ENCODE measurements at places on chromosomes 11 and 22. TPM values are rescaled to one million over a fixed set of nuclear protein-coding genes. Genes with fewer than 3 reads are reported as not detected.

Gene MS4A4E
- total RNA-seq = not detected

Gene OR56A1
- under 0.01 TPM for total RNA-seq

Gene DPAGT1
- 8.7 TPM for total RNA-seq

Gene HOATZ
- total RNA-seq = not detected

Gene MUC6
- total RNA-seq = not detected

GRCh38 chr11:120281143-120281795 lies 41.3 kb downstream of the POU2F3 start:
- no peak for DNase-seq

GRCh38 chr22:33332538-33332937 lies 274.4 kb upstream of the SYN3 start:
- no peak for DNase-seq

GRCh38 chr22:24523873-24524272 lies 28.7 kb downstream of the UPB1 start:
- DNase-seq = no peak

DNA sequence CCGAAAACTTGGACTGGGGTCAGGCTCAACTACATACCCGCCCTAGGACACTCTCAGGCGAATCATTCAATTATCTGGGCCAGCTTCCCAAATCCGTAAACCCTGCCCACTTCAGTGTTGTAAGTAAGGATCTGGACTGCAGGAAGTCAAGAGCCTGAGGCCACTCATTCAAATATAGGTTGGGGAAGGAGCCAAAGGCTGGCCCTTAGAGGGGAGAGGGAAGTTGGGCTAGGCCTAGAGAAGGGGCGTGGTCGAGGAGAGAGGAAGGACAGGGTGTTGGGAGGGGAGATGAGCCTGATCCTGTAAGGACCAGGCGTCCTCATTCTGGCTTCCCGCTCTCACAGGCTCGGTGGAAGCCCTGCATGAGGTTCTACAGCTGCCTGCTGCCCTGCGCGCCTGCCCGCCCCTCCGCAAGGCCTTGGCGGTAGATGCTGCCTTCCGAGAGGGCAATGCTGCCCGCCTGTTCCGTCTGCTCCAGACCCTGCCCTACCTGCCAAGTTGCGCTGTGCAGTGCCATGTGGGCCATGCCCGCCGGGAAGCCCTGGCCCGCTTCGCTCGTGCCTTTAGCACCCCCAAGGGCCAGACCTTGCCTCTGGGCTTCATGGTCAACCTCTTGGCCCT lies 3.0 kb downstream of the SAC3D1 start:
- no peak for DNase-seq

DNA sequence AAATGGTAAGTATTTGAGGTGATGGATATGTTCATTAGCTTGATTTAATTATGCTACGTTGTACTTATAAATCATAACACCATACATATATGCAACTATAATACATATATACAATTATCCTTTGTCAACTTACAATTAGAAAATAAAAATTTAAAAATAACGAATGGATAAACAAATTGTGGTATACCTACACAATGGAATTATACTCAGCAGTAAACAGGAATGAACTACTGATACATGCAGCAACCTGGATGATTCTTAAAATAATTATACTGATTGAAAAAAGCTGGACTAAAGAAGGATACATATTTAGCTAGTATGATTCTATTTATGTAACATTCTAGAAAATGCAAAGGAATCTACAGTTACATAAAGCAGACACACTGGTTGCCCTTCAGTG lies 425.7 kb downstream of the DYNC2H1 start:
- DNase-seq = no peak

GRCh38 chr11:73632996-73633395 lies 13.4 kb upstream of the PLEKHB1 start:
- no peak for DNase-seq

- no peak for DNase-seq
Measured at GRCh38 chr22:41237036-41237706, 3.6 kb downstream of the CHADL start.

DNA sequence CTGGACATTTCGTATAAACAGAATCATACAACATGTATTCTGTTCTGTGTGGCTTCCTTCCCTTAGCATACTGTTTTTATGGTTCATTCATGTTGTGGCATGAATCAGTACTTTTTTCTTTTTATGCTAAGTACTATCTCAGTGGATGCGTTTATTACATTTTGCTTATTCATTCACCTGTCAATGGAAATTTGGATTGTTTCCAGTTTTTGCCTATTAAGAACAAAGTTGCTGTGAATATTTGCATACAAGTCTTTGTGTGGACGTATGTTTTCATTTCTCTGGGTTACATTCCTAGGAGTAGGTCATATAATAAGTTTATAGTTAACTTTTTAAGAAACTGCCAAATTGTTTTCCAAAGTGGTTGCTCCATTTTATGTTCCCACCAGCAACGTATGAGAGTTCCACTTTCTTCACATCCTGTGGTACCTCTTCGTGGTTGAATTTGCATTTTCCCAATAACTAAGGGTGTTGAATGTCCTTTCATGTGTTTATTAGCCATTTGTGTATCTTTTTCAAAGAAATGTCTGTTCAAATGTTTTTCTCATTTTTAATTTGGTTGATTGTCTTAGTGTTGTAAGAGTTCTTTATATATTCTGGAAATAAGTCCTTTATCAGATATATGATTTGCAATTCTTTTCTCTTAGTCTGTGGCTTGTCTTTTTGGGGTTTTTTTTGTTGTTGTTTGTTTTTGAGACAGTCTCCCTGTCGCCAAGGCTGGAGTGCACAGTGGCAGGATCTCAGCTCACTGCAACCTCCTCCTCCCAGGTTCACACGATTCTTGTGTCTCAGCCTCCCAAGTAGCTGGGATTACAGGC lies 46.0 kb upstream of the MICAL2 start:
- DNase-seq = no peak

GRCh38 chr22:47030881-47031627 lies 268.6 kb downstream of the TBC1D22A start:
- DNase-seq = no peak

GRCh38 chr11:44863231-44863630 lies 87.5 kb downstream of the TP53I11 start:
- no peak for DNase-seq

GRCh38 chr11:46202149-46202548 lies 75.3 kb upstream of the CREB3L1 start:
- no peak for DNase-seq

GRCh38 chr11:25163421-25163820 lies 666.6 kb downstream of the LUZP2 start:
- no peak for DNase-seq

DNA sequence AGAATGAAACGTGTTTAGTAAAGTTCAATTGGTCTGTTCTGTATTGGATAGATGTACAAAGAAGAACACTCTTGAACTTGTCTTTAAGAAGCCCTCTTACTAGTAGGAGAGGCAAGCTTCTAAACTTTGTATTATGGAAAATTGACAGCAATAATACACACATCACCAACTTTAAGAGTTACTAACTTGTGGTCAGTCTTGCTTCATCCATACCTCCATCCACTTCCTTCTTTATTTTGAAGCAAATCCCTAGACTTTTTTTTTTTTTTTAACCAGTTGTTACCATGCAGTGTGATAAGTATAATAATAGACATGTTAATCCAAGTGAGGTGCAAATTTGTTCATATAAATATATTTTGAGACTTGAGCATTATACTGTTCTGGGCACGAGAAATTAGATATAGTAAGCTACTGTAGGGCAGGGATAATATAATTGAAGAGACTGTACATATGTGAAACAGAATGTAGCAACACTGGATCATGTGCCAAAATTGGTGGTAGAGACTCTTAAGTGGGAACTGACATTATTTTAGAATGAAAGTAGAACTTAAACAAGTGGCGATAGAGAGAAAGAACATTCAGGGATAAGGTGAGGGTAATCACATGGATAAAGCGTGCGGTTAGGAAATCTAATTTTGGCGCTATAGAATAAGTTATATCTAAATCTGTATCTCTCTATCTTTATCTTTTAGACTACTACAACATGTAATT lies 6.5 kb downstream of the FAR1 start:
- no peak for DNase-seq

GRCh38 chr11:34707462-34707840 lies 86.6 kb downstream of the EHF start:
- DNase-seq = no peak

- no peak for DNase-seq
Measured at GRCh38 chr11:114683007-114683406, 4.7 kb downstream of the NXPE2 start.
